Cerebellar cortex (tissue), 1 donor: ENCODE measurements at places on chromosomes 13 and 19.
A peak's percentile ranks its signal among the peaks of the same experiment; 100 is the strongest.

- DNase-seq = no peak
Measured at GRCh38 chr13:80399340-80400163, 58.6 kb upstream of the SPRY2 start.

GRCh38 chr13:80458543-80458942 is 117.6 kb upstream of the SPRY2 start:
- DNase-seq = no peak

DNA sequence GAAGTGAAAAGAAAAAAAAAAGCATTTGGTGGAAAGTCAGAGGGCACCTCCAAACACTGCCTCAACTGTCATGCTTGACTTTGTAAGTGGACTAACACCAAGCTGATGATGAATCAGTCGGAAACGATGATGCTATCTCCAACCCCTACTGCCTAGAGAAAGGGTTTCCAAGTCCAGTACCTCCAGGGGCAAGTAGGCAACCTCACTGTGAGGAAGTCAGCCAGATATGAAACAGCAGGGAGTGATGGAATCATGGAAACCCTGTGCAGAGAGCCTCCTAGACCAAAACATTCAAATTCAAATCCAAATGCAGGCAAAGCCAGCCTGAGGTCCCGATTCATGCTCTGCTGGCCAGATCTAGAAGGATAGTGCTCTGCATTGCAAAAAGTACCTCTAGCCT is 100.9 kb upstream of the SERP2 start:
- DNase-seq = no peak

- DNase-seq = peak; percentile 95
Measured at GRCh38 chr19:51688671-51689571, 4.2 kb upstream of the SPACA6 start.

GRCh38 chr19:47243776-47244547 is 12.4 kb upstream of the CCDC9 start:
- DNase-seq = peak; percentile 90

GRCh38 chr19:50565984-50566903 is 2.0 kb downstream of the LRRC4B start:
- DNase-seq = peak; percentile 50

DNA sequence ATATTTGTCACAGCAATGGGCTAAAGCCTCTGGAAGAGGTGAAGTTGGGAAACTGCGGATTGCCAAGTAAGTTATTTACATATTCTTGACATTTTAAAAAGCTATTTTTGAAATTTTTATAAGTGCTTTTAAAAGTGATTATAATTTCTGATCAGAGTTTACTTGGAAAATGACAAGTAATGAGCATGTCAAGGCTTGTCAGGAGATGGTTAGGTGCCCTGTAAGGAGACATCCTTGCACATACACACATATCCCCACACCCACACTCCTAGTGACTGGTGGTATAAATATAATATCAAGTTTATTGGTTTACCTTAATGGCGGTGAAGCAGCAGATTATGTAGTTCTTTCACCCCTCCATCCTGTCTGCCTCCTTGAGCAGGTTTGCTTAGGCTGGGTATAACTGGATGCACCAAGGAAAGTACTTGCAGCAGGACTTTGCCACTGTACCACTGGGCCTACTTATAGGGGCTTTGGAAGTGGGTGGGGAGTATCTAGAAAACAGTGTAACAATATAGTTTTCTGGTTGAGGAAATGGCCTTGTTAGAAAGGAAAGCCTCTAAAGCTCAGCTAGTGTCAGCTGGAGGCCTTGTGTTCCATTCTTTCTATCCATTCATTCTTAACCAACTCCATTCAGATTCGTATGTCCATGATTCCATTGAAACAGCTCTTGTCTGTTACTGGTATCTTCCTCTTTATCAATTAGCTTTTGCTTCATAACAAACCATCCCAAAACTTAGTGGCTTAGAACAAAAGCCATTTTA is 16.6 kb downstream of the GTF2F2 start:
- no peak for DNase-seq

DNA sequence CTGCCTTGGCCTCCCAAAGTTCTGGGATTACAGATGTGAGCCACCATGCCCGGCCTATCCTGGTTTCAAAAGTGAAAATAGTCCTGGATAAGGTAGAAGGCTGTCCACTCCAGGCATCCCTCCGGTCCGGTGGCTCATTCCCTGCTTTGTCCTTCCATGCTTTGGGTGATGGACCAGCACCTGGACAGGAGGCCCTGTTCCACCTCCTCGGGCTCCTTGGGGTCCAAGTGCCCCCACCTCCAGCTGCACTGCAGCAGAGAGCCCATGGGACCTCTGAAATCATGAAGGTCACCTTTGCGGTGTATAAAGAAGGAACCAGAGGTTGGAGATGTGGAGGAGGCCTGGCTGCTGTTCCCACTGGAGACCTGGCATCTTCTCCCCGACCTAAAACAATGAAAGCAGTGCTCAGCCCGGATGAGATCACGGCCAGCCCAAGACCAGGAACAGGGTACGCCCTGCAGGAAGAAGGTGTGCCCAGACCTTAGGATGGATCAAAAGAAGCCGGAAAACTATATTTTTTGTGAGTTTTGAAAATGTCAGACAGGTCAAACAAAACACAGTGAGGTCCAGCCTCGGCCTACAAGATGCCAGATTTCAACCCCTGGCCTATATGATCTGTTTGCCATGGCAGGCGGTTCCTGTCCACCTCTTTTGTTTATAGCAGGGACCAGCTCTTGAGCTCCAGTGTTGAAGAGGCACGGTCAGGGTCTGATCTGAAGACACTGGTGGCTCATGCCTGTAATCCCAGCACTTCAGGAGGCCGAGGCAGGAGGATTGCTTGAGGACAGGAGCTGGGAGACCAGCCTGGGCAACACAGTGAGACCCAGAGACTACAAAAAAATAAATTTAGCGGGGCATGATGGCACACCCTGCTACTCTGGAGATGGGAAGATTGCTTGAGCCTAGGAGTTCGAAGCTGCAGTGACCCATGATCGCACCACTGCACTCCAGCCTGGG is 5.8 kb downstream of the LSR start:
- no peak for DNase-seq

- DNase-seq = no peak
Measured at GRCh38 chr13:29160862-29161261, 340.7 kb downstream of the MTUS2 start.

DNA sequence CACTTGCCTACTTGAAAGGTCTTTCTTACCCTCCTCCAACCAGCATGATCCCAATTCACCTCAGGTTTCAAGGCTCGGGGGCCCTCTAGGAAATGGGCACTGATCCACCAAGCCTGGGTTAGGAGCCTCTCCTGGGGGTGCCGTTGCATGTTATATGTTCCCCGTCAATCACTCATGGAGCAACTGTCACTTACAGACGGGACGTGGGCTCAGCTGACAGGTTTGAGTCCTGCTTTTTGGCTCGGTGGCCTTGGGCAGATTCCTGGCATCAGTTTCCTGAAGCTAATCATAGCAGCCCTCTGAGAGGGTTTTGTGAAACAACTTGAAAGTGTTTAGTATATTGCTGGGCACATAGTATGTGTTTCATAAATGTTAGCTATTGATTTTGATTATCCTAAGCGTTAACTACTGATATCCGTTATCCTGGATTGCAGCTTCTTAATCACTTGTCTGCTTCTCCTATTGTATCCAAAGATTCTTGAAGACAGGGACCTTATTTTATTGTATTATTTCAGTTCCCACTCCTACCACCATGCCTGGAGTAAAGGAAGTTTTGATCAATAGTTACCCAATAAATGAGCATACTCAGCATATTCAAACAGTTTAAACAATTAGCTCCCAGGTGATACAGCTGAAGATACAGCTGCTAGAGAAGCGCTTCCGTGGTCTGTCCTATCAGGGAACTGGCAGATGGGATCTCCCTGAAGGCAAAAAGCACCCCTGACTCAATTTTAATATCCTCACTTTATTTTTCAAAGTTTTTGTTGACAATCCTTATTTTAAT is 57.9 kb downstream of the RFC3 start:
- DNase-seq = no peak

DNA sequence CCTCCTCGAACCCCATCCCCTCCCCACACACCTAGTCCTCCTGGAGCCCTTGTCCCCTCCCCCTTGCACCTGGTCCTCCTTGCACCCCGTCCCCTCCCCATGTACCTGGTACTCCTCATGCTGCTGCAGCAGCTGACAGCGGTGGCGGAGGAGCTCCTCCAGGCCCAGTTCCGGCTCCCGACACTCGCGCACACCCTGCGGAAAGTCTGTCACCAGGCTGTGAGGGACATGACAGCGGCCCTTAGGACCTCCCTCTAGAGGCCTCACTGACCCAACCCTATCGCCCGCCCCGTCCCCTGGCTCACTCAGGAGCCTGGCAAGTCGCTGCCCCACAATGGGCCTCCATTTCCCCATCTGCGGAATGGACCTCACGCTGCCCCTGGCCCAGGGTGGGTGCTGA is 6.4 kb upstream of the PPP6R1 start:
- no peak for DNase-seq

- no peak for DNase-seq
Measured at GRCh38 chr13:29702912-29703351, 107.4 kb upstream of the SLC7A1 start.

- no peak for DNase-seq
Measured at GRCh38 chr13:96991072-96991471, 3.2 kb downstream of the OXGR1 start.

DNA sequence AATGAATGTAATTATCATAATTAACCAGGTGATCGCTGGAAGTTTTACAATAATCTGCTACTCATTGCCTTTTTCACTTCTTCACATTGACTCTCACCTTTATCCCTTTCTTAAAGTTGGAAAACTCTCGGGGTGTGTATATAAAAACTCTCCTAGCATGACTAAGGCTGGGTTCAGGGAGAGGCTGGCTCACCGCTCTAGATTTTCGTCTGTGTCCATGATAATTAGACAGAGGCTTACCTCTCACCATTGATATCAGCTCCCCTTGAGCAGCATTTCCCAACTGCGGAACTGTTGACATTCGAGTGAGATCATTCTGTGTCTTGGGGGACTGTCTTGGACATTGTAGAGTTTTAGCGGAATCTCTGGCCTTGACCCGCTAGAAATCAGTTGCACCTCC is 39.4 kb downstream of the NFIX start:
- DNase-seq = no peak

- DNase-seq = no peak
Measured at GRCh38 chr13:50291611-50292010, 276.4 kb downstream of the KCNRG start.

- DNase-seq = no peak
Measured at GRCh38 chr19:54530866-54531265, 28.2 kb downstream of the LAIR2 start.

DNA sequence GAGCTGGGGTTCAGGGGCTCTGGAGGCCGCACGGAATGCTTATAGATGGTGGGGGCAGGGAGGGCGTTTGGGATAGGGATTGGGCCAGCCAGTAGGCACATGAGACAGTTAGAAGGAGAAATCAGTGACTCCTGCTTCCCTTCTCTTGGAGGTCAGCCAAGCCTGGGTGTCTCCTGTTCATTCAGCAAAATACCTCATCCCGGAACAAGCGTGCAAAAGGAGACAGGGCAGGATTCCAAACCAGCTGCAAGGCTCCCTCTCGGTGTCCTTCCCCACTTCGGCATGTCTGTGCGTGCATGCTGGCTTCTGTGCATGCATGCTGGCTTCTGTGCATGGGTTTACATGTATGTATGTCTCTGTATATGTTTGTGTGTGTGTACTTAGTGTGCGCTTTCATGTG is 37.3 kb upstream of the PEPD start:
- DNase-seq = peak; percentile 5

- peak; percentile 12 for DNase-seq
Measured at GRCh38 chr19:22783651-22784410, at the start of gene ZNF99. TSS of gene ZNF99 (minus strand) at chr19:22784151. CDS start at chr19:22784016, 135 bp downstream.

DNA sequence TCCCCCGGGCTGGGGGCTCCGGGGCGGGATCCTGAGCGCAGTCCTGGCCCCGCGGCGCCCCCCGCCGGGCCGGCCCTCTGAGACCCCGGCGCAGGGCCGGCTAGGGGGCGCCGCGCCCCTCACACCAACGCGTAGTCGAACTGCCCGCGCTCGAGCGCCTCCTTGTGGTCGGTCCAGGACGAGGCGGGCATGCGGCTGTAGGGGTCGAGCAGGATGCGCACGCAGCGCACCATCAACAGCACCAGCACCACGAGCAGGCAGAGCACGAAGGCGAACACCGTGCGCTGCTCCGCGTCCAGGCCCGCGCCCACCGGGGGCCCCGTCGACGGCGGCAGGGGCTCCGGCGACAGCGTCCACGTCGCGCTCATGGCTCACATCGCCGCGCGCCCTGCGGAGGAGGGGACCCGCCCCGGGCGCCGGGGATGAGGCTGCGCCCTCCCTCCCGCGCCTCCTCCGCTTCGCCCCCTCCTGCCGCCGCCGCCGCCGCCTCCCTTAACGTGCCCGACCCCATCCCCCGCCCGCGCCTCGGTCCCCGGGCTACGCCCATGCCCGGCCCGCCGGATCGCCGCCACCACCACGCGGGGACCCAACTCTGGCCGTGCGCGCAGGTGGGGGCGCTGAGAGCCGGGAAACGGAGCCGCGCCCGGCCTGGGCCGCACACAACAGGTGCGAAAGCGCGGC is 624 bp downstream of the CTXN1 start:
- peak; percentile 69 for DNase-seq

- DNase-seq = no peak
Measured at GRCh38 chr19:28288572-28289264, 924.2 kb downstream of the UQCRFS1 start.

- no peak for DNase-seq
Measured at GRCh38 chr13:25686831-25687470, 315.2 kb downstream of the ATP8A2 start.

DNA sequence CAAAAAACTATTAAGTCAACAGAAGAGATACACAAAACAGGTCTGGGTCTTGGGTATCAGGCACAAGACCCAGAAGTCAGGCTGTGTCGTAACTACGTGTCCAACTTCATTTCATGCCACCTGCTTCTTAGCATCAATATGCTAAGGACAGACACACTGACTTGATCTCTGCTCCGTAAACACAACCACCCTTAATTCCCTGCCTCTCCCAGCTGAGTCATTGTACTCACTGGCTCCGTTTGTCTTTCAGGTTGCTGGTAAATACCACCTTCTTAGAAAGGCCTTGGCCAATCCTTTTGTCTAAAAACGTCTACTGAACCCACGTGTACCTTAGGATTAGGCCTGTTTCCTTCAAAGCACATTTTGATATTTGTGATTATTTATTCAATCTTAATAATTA is 726.2 kb downstream of the PCDH9 start:
- DNase-seq = no peak

DNA sequence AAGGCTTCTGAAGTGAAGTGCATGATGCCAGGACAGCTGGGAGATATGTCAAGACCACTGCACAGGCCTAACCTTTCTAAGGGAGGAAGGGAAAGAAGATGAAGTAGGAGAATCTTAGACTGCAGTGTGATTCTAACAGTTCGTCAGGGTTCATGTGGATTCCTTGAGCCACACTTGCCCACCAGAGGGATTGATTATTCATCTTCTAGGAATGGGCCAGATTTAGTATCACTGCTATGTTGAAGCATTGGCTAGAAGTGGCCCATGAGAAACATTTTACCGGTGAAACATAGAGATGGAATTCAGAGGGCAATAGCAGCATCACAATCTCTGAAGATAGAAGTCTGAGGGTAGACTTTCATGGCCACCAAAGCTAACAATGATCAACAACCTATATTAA is 550.8 kb upstream of the SLITRK1 start:
- DNase-seq = no peak
